ENCODE measurements at places on chromosomes 3 and 15. TPM values are rescaled to one million over a fixed set of nuclear protein-coding genes. Genes with fewer than 3 reads are reported as not detected.

DNA sequence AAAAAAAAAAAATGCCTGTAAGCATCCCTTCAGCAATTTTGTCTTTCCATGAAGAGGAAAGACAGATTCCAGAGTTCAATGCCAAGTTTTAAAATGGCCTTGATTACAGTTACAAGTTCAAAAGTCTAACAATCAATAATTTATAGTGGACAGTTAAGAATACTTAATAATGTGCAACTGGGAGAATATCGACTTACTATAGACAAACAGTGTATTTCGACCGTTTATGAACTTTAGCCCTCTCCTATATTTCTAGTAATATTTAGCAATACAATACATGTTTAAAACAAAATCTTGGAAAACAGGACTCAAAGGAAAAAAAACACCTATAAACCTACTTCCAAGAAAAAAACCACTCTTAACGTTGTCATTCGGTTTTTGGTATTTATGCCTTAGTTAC is 1.5 kb downstream of the PBRM1 start:
- DNase-seq: no peak
- peaks cover 13% of the 10 kb centered on the region for H3K4me1 ChIP-seq
- no peaks in the 10 kb centered on the region for H3K27me3 ChIP-seq
- H3K36me3 ChIP-seq: peaks cover 35% of the 10 kb centered on the region
- no peak overlapping the region for H3K27ac ChIP-seq
- H3K4me3 ChIP-seq: peak overlapping the region; percentile 98

DNA sequence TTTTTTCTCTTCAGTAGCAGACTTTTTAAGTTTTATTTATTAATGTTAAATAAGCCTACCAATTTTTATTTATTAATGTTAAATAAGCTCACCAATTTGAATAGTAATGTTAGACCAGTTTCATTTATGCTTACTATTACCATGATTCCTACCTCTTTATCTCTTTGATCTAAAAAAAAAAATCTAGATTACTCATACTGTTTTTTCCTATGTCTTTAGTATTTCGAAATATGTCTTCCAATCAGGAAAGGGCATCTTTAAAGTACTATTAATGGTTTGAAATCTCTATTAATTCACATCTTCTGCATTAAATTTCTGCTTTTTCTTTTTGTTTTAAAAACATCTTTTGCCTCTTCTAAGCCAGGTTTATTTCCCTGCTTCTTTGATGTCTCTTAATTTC is 27.5 kb upstream of the MAPKBP1 start:
- no peak overlapping the region for H3K4me3 ChIP-seq
- H3K27ac ChIP-seq: no peak overlapping the region
- DNase-seq: no peak
- H3K36me3 ChIP-seq: peaks cover 15% of the 10 kb centered on the region

- no peak for DNase-seq
- no peak overlapping the region for H3K27ac ChIP-seq
- no peaks in the 10 kb centered on the region for H3K4me1 ChIP-seq
- no peaks in the 10 kb centered on the region for H3K36me3 ChIP-seq
- H3K27me3 ChIP-seq: no peaks in the 10 kb centered on the region
- no peak overlapping the region for H3K4me3 ChIP-seq
Observed at GRCh38 chr3:139762302-139762701, 84.5 kb upstream of the NMNAT3 start.

- no peaks in the 10 kb centered on the region for H3K27me3 ChIP-seq
- H3K27ac ChIP-seq: no peak overlapping the region
- no peak for DNase-seq
- H3K4me3 ChIP-seq: no peak overlapping the region
- no peaks in the 10 kb centered on the region for H3K36me3 ChIP-seq
- H3K4me1 ChIP-seq: no peaks in the 10 kb centered on the region
Observed at GRCh38 chr15:93771196-93772030, 459.9 kb upstream of the MCTP2 start.

- H3K27me3 ChIP-seq: 0 out of 2 replicates have a peak, but pooled peaks cover 2% of the 10 kb centered on the region
- no peak overlapping the region for H3K4me3 ChIP-seq
- no peaks in the 10 kb centered on the region for H3K36me3 ChIP-seq
Observed at GRCh38 chr3:129046732-129047552, 13.6 kb upstream of the GP9 start.

- H3K27ac ChIP-seq: no peak overlapping the region
- H3K36me3 ChIP-seq: no peaks in the 10 kb centered on the region
- no peaks in the 10 kb centered on the region for H3K27me3 ChIP-seq
Observed at GRCh38 chr3:62103531-62103930, 269.8 kb downstream of the FEZF2 start.

DNA sequence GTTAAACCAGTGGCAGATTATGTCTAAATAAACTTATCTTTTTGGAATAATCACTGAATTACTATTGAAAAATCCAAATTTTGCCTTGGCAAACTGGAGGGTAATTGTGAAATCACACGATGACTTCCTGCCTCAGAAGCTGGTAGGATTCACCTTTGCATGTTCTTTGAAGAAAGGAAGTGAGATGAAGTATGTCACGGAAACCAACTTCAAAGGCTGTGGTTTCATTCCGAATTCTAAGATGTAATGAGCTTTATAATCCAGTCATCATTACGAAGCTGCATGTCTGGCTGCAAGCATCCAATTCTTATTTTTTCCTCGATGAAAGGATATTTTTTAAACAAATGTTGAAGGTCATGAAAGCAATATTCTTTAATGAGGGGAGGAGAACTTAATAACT is 15.0 kb upstream of the ZBED2 start:
- no peaks in the 10 kb centered on the region for H3K27me3 ChIP-seq
- H3K4me1 ChIP-seq: peaks cover 62% of the 10 kb centered on the region
- H3K36me3 ChIP-seq: no peaks in the 10 kb centered on the region
- peak overlapping the region; percentile 55 for H3K27ac ChIP-seq
- no peak for DNase-seq

Gene MESP1
- total RNA-seq: 8.8 TPM

Gene CASR
- not detected for total RNA-seq

Gene CLK3
- total RNA-seq: 79.3 TPM

Gene SCG5
- total RNA-seq: 1.7 TPM

Gene C3orf22
- total RNA-seq: not detected

Gene SPESP1
- not detected for total RNA-seq

Gene TASOR
- total RNA-seq: 35.8 TPM

Gene ECE2
- total RNA-seq: not detected

Measured in HCT116 (cell line).